ENCODE measurements at places on chromosomes 3 and 15.
A peak's percentile ranks its signal among the peaks of the same experiment; 100 is the strongest.

GRCh38 chr15:101024706-101025500 is 105.7 kb downstream of the LRRK1 start:
- no peak for DNase-seq

DNA sequence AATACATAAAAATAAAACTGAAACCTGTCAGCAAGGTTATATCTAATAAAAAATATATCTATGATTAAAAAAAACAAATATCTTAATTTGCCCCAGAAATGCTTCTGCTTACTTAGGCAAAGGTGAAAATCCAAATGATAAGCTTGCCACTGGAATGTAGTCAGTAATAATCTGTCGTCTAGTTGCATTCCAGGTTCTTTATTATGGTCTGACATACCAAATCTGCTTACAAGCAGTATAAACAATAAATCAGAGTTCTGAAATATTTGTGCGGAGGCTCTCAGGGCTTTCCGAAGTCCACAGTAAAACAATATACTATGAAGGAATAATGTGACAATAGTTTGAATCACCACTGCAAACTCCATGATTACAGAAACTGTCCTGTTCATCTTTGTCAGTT is 1133.5 kb downstream of the ROBO1 start:
- DNase-seq: no peak

GRCh38 chr3:87626546-87626945 is 350.2 kb upstream of the POU1F1 start:
- no peak for DNase-seq

- DNase-seq: peak; percentile 56
Observed at GRCh38 chr3:21750831-21751391, at the start of gene ZNF385D. Gene ZNF385D (minus strand): TSS chr3:21751210. CDS start chr3:21750916, 294 bp downstream.

- no peak for DNase-seq
Observed at GRCh38 chr3:141050576-141051442, at the start of gene SPSB4. Gene SPSB4 (plus strand): TSS chr3:141051347. CDS start chr3:141066105, 14,758 bp downstream.

DNA sequence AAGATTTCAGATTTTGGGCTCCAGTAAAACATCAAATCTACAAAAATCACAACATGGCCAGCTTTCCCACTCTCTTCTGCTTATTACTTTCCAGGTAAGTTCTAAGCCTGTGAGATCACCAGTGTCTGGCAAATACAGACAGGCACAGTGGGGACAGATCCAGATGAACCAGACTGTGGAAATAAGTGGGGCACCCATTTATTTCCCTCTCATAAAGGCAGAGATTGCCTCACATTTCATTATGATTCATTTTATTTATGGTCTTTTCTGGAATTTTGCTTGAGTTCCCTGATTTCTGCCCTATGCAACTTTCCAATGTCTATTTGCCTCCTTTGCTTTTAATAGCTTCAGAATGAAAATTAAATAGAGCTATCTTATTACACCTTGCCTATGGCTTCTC is 66.8 kb downstream of the GREM1 start:
- DNase-seq: no peak

GRCh38 chr3:31789429-31789828 is 191.6 kb downstream of the OSBPL10 start:
- DNase-seq: no peak

DNA sequence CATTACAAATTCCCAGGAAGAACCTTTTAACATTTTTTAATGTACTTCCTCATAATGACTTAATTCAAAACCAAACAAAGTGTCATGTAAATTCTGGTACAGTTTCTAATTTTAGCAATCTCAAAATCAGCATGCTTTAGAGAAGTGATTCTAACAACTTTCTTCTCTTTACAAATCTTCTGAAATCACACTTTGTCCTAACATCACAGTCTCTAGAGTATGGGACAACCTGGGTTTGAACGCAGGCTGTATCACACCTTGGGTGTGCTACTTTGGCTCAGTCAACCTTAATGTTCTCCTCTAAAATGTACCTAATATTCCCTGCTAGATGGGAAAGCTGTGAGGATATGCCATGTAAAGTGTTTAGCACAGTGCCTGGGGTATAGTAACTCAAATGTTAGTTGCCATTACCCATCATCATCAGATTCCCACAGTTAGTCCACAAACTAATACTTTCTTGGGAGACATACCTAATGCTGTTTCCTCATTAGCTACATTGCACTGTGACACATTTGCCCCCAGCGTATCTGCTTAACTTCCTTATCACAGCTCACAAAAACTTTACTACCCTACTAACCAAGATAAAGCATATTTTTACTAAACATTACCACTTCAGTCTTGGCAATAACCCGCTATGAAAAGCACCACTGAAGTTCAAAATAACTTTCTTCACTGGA is 3.1 kb downstream of the TSPAN3 start:
- DNase-seq: no peak

DNA sequence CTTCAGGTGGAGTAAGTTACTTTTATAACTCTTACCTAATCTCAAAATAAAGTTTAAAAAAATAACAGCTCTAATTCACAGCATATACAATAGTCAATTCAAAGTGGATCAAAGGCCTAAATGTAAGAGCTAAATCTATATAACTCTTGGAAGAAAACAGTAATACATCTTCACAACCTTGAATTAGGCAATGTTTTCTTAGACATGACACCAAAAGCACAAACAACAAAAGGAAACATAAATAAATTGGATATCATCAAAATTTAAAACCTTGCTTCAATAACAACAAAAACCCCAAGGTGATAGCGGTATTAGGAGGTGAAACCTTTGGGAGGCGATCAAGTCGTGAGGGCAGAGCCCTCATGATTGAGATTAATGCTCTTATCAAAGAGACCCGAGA is 12.8 kb downstream of the DENND6A start:
- DNase-seq: no peak

DNA sequence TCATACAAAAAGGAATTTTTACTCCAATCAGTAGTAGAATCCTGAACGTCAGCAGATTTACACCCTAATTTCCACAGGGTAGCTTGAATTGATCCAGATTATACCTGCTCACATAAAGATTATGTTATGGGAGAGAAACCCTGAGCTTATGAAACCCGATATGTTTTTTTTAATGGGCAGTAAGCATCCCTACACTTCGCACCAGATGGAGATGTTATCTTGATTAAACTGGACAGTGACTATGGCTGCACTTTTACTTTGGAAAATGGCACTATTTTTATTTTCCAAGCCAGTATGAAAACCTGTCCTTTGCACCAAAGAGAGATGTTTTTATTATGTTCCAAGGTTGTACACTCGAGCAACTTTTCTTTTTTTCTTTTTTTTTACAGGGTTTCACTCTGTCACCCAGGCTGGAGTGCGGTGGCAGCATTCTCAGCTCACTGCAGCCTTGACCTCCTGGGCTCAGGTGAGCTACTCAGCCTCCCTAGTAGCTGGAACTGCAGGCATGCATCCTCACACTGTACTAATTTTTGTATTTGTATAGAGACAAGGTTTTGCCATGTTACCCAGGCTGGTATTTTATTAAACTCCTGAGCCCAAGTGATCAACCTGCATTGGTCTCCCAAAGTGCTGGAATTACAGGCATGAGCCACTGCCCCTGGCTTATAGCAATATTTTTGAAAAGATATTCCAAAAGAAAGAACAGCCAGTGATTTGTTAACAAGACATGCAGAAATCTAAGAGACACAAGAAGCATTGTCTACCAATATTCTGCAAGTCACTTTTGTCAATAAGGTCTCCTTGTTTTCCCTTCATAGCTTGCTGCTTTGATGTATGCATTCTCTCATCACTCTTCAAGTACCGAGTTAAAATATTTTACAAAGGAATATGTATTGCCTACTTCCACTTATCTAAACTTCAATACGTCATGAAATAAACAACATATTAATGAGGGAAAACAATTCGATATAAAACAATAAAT is 1412.6 kb downstream of the ZPLD1 start:
- DNase-seq: no peak

- DNase-seq: no peak
Observed at GRCh38 chr3:72892081-72892775, 4.4 kb downstream of the GXYLT2 start.

- DNase-seq: peak; percentile 45
Observed at GRCh38 chr3:52682016-52682415, 3.7 kb downstream of the PBRM1 start.

- no peak for DNase-seq
Observed at GRCh38 chr3:11624161-11624560, 19.6 kb downstream of the VGLL4 start.

GRCh38 chr15:31374489-31374888 is 47.9 kb downstream of the KLF13 start:
- DNase-seq: no peak

DNA sequence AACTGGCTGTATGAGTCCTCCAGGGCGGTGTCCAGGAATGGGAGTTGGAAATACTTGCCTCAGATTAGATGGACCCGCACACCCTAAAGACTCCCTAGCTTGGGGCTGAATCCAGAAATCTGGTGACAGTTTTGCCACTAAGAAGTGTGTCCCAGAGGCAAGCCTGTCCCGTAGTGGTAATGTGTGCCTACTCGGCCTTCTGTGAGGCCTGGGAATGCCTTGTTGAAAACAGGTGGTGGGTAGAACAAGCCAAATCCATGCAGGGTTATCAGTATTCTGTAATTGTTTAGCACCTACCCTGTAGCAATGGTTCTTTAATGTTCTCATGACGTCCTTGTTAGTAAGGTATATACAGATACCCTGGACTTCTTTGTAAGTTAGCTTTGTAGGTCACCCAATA is 1.6 kb downstream of the C3orf52 start:
- no peak for DNase-seq

- DNase-seq: no peak
Observed at GRCh38 chr15:95287720-95288103, 1042.8 kb upstream of the NR2F2 start.

- no peak for DNase-seq
Observed at GRCh38 chr3:152622811-152623167, 212.1 kb upstream of the P2RY1 start.

DNA sequence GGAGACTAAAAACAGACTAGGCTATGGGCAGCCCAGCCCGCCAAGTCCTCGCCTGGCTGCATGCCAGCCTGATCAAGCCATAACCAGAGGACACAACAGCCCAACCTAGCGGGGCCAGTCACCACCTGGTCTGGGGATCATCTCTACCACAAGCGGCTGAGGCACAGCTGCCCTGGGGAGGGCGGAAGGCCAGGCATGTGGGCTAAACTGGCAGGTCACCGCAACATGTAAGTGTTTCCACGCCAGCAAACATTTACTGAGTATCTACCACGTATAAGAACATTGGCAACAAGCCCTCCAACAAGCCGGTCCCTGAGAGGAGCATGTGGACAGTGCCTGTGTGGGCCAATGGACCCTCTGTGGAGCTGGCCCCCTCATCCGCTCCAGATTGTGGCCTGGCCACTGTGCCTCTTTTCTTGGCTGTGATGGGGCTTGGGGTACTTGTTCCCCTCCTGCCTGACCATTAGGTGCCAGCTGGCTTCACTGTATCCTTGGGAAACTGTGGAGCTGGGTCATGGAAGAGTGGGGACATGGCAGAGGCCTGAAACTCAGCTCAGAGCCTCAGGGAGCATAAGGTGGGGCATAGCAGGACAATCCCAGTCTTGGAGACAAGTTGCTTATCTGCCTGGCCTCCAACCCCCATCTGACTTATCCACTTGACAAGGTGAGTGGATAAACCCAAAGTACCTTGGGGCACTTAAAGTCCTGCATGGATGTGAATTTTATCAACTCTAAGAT is 9.0 kb downstream of the UBXN7 start:
- DNase-seq: peak; percentile 70

- DNase-seq: no peak
Observed at GRCh38 chr3:62659660-62660059, 215.6 kb downstream of the CADPS start.

DNA sequence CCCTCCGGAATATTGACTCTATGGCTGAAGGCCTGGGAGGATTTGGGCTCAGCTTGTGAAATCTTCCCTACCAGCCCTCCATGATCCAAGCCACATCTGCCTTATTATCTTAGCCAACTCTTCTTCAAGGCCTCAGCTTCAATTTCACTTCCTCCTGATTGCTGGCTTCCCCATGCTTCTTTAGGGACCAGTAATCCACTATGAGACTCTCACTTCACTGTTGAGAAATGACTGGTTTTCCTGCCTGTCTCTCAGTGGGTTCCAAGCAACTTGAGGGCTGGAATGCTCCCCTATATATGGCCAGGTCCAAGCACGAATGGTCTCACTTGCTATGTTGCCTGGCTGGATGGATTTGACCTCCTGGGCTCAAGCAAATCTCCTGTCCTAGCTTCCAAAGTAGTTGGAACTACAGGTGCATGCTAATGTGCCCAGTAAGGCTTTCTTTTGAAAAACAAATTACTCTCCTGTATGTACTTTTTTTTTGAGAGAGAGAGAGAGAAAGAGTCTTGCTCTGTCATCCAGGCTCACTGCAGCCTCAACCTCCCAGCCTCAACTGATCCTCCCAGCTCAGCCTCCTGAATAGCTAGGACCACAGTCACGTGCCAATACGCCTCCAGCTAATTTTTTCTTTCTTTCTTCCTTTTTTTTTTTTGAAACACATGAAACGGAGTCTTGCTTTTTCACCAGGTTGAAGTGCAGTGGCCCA is 7.9 kb upstream of the PIK3CB start:
- DNase-seq: no peak

DNA sequence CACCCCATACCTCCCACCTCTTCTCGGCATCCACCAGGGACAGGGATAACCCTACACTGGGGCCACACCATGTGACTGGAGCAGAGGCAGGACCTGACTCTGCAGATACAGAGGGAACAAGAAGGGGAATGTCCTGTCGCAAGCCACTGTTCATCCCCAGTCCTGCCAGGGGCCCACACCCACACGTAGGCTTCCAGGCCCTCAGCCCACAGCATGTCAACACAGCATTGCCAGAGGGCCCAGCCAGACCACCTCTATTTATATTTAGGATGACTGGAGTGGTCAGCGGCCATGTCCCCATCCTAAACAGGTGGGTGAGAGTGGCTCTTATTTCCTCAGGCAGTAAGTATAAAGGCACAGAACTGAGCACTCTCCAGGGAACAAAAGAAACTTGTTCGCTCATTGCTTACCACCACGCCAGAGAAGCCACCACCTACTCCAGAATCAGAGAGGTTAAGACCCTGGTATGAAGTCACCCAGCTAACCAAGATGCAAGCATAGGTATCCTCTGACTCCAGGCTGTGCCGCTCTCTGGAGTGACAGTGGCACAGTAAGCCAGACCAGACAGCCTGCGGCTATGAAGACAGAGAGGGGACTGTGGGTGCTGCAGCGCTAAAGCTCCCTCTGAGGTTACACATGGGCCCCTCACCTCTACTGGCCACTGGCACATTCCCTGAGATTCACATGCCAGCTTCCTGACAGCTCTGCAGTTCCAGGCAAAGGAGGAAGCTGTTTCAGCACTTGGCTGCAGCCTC is 67.9 kb downstream of the LRIG1 start:
- DNase-seq: no peak

DNA sequence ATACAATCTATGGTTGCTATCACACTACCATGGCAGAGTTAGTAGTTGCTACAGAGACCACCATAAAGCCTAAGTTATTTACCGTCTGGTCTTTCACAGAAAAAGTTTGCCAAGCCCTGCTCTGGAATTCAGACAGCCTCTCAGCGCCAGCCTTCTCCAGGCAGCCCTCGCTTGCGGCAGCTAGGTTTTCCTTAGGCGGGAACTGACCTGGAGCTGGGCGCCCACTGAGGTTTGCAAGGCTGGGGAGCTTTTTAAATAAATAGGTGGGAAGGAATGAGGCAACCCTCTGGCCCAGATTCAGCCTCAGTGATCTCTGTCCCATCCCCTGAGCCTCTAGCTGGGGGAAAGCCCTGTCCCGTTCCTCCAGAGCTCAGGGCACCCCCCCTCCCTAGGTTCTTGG is 1.2 kb downstream of the CTSH start:
- DNase-seq: no peak

Data from cerebellar cortex (tissue), 1 donor.